ENCODE measurements at places on chromosomes 3 and 15.

- DNase-seq: no peak
These were observed 80.3 kb downstream of the TM4SF4 start for GRCh38 chr3:149554826-149555225.

DNA sequence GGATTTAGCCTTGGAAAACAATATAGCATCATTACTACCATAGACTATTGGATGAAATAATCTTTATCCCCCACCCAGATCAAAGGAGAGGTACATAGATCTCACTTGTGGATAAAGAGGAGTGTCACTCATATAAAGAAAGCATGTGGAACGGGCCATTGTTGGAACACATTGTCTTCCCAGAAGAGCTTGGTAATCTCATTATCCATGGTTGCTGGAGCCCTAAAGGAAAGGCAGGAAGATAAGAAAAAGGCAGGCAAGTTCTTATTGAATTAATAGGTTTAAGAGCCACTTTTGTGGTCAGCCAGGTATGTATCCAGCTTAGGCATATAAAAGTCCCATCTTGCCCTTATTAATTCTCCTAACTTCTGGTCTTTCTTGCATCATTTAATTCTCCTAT is 659.1 kb downstream of the GRM7 start:
- no peak for DNase-seq

GRCh38 chr3:142148792-142149672 is at the start of gene TFDP2:
Gene TFDP2 (minus strand): TSS chr3:142149544. CDS start chr3:142101749, 47,795 bp downstream.
- DNase-seq: peak; percentile 94

GRCh38 chr3:184563561-184563925 is 2.0 kb downstream of the EPHB3 start:
- no peak for DNase-seq

DNA sequence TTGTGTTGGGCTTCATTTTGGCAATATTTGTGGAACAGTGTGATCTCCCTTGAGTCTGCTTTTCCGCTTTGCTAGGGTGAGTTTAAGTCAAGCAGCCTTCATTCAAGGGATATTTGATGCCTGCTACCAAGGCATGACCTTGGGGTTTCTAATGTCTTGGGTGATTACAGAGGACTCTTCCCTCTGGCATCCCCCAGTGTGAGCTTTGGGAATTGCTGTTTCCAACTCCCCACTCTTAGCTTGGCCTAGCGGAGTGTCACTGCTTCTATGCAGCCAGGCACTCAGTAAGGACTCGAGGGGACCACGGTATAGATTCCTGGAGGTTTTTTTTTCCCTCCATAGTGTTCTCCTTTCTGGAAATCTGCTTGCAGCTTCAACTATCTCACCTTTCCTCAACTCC is 21.1 kb downstream of the GCNT3 start:
- DNase-seq: peak; percentile 19

DNA sequence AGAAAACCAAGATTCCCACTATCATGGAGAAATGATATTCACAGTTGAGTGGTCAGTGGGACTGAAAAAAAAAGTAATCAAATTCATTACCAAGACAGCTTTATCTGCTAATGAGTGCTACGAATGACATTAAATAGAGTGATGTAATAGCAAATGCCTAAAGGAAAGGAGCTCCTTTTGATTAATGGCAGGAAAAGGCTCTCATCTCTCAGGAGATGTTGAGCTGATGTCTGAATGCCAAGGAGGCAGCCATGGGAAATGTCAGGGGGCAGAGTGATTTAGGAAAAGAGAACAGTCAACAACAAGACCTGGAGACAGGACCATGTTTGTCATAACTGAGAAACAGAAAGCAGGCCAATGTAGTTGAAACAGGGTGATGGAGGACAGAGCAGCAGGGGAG is 96.7 kb upstream of the SNTN start:
- no peak for DNase-seq

GRCh38 chr15:45993508-45993907 is 358.7 kb downstream of the SQOR start:
- no peak for DNase-seq

- DNase-seq: no peak
These were observed 204.4 kb upstream of the LINGO1 start for GRCh38 chr15:77836906-77837648.

GRCh38 chr3:17581421-17582080 is 160.9 kb downstream of the TBC1D5 start:
- no peak for DNase-seq

DNA sequence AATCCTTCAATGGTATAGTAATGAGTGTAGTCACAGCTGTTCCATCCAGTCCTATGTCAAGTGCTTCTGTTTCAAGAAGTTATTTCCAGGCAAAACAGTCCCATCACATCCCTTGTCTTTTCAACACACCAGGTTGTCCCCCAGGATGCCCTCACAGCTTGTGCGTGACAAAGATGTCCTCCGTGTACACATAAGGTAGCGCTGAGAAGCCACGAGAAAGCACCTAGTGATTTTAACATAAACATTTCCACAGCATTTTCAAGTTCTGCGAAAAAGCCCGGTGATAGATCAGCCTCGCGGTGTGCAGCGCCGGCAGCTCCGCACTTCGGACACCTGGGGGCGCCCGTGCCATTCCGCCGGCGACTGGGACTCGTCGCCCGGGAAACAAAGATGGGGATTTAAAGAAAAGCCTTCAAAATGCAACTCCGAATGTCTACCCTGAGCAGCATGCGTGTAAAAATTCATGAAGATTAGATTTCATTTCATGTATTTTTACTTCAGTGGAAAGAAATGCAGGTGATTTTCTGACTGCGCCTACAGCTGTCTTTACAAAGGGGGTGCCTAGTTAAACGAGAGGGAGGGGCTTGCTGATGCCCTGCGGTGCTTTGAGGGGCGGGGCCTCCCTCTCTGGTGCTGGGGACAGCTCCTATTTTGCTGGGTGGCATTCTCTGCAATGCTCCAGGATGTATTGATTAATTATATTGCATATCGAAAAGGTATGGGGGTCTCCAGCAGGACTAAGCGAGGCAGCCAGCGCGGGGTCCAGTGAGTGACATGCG is 49.9 kb downstream of the KY start:
- peak; percentile 85 for DNase-seq

GRCh38 chr15:69236505-69236904 is 62.2 kb upstream of the PAQR5 start:
- no peak for DNase-seq

DNA sequence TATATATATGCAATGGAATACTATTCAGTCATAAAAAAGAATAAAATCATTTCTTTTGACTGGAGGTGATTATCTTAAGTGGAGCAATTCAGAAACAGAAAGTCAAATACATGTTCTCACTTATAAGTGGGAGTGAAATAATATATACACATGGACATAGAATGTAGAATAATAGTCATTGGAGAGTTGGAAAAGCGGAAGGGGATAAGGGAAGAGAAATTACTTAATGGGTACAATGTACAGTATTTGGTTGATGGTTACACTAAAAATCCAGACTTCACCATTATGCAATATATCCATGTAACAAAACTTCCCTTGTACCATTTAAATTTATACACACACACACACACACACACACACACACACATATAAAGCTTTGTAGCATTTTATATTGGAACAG is 84.3 kb downstream of the RAP2B start:
- no peak for DNase-seq

DNA sequence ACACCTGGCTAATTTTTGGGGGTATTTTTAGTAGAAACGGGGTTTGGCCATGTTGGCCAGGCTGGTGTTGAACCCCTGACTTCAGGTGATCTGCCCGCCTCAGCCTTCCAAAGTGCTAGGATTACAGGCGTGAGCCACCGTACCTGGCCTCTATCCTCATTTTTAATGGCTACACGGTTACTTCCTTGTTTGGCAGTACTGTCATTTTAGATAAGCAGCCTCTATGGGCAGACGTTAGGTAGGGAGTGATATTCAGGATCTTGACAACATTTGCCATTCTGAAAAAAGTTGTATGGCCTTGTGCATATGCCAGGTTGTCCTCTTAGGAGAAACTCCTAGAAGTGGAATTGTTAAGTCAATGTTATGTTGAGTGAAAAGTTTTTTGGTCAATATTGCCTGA is 141.7 kb downstream of the ITPR1 start:
- DNase-seq: peak; percentile 40

GRCh38 chr3:62604298-62604697 is 230.9 kb upstream of the FEZF2 start:
- no peak for DNase-seq

DNA sequence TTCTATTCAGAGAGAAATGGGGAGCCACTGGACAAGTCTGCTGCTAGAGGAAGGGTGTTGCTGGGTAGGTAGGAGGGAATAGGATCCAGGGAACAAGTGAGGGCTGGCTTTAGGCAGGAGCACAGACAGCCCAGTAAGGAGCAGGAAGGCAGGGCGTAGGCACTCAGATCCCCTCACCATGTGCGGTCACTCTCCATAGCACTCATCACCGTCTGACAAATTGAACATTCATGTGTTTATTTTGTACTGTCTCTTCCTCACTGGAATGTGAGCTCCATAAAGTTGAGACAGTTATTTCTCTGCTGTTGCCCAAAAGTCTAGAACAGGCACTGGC is 24.2 kb upstream of the LRRC34 start:
- DNase-seq: no peak

GRCh38 chr3:151171145-151171757 is 31.8 kb downstream of the GPR171 start:
- peak; percentile 32 for DNase-seq

- no peak for DNase-seq
These were observed 46.8 kb downstream of the SST start for GRCh38 chr3:187623285-187623814.
